Activated CD8-positive, alpha-beta memory T cell treated with anti-CD3 and anti-CD28 coated beads for 1 hour (primary cell): ENCODE measurements at places on chromosomes 6 and 20.

- DNase-seq = no peak
These were observed at the start of gene SSTR4 for GRCh38 chr20:23034721-23035671. SSTR4 (plus strand) TSS chr20:23035312; CDS start chr20:23035484, 172 bp downstream.

DNA sequence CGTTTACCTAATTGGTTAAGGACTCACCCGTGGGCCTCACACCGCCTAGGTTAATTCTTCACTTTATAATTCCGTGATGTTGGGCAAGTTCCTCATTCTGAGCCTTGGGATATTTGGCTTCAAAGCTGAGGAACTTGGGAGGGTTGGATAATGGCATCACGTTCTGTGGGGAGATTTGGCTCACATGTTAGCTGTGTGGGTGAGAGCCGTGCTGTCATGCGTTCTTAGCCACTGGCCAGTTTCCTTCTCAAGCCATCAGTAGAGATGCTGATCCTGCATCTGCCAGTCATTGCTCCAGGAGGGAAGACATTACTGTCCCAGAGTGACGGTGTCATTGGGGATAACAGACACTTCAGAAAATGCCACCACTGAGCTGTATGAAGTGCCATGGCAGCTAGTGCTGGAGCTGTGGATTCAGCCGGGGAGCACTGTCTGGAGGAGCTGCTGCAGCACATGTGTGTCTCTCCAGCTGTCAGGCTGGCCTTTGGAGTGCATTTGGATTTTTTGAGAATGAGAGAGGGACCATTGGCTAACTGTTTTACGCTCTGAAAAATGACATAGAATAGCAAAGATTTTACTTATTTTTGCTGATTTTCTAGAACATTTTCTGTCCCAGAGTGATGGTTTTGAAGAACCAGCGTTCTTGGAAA lies 16.5 kb downstream of the IGF2R start:
- no peak for DNase-seq

GRCh38 chr20:50655311-50655880 lies 35.9 kb downstream of the RIPOR3 start:
- DNase-seq = no peak

- no peak for DNase-seq
These were observed 12.5 kb upstream of the TMEM30A start for GRCh38 chr6:75296811-75297779.

DNA sequence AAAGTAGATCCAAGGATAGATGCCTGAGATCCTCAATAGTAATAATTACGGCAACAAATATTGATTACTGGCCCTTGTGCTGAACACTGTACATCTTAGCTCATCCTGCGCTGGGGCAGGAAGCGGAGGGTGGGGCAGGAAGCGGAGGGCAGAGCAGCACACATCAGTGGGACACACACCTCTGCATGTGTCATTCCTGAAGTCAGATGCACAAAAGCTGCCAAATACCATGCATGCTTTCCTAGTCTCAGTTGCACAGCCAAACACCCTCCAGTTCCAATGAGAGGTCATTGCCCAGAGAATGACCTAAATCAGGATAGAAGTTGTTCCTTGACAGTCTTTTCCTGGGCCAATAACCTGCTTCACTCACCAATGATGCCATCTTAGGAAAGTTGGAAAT lies 74.4 kb upstream of the FOXC1 start:
- DNase-seq = peak; percentile 19

DNA sequence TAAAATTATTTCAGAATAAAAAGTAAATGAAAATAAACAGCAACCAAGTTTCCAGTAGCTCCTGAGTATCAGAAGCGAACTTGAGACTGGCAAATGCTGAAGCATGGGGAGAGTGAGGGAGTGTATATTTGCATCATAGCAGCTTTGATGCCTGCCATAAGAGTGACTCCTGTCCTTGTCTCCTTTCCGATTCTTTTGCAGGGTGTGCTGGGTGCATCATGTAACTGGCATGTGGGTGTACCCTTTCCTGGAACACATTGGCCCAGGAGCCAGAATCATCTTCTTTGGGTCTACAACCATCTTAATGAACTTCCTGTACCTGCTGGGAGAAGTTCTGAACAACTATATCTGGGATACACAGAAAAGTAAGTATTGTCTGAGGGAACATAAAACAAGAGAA lies 117.4 kb downstream of the ADAT2 start:
- no peak for DNase-seq

DNA sequence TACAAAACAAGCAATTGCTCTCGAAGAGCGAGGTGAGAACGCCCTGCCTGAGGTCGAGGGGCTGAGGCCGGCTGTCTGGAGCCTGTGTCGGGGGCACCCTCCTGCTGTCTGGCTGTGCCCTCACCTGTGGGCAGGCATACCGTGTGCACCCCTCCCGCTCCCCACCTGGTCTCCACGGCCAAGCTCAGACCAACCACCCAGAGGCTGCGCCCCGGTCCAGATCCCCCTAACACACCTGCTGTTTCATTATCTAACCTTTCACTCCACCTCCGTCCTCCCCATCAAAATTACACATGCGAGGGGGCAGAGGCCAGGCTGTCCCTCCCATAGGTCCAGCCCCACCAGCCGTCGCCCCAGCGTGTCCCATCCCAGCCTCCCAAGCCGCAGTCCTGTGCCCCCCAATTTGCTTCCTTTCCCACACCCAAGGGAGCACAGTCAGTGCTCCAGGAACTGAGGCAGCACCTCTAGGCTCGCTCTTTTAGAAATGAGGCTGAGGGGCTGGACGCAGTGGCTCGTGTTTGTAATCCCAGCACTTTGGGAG lies 35.2 kb downstream of the NTSR1 start:
- DNase-seq = no peak

DNA sequence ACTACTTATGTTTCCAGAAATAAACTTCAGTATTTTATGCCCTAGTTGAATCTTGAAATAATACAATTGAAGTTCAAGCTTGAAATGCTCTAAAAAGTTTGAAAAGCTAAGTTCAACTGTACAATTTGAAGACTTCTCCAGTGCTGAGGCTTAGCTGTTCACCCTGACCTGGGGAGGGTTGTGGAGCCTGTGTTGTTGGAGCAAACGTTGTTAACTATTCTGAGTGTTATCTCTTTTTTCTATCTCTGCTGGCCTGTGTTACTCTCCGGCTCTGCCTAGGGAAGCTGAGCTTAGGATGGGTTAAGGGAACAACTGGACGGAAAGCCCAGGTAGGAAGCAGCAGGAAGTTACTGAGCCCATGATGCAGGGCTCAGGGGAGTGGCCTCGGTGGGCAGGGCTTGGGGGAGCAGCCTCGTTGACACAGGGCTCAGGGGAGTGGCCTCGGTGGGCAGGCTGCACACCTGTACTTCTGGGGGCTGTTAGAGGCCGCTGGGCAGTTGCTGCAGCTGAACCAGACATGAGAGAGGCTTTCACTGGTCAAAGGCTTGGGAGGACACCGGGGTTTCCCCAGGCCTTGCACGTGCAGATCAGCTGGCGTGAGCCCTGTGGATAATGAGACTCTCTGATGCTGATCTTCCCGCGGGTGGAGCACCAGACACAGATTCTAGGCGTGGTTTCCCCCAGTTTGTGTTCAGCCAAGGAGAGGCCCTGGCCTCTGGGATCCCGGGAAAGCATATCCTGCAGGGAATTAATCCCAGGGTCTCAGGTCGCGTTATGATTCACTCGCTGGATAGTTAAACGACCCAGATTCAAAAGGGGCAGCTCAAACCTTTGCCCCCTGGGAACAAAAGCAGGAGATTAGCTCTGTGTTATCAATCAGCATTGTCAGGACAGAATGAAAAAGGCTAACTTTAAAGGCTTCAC lies 58.9 kb downstream of the ERMARD start:
- no peak for DNase-seq

GRCh38 chr6:45462190-45463134 lies 84.7 kb upstream of the SUPT3H start:
- DNase-seq = no peak

DNA sequence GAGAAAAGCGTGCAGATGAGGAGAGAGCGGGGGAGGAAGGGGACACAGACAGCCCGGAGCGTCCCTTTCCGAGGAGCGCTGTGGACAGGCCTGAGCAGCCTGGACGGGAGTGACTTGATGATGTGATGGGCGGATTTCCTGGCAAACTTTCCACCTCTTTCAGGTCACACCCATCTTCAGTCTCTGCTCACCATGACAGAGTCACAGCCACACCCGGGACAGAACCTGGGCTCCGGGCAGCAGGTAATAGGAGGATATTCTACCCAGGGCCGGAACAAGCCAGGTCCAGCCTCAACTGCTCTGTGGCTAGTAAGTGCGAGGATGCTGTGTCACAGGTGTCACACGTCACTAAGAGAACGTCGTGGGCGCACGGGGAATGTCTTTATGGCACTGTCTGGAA lies 84.3 kb downstream of the THBS2 start:
- no peak for DNase-seq

GRCh38 chr6:18506382-18507017 lies 119.3 kb downstream of the RNF144B start:
- DNase-seq = no peak

- DNase-seq = no peak
These were observed 16.4 kb upstream of the BRPF3 start for GRCh38 chr6:36180126-36180525.

GRCh38 chr6:73985891-73986290 lies 289.9 kb downstream of the CD109 start:
- DNase-seq = no peak

DNA sequence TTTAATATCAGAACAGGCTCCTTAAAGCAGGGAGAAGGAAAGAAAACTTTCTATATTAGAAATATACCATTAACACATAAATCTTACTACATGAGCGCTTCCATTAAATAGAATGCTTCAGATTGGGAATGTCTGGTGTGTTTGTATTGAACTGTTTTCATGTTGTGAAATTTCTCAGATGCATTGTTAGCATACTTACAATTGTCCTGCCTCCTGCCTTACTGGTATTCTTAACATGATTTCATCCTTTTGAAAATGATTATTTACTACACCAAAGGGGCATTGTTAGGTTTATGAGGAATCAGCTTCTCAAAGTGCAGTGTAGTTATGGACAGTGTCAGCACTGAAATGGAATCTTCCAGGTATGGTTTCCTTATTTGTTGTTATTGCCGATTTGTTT lies 145.6 kb downstream of the MTFR2 start:
- no peak for DNase-seq

DNA sequence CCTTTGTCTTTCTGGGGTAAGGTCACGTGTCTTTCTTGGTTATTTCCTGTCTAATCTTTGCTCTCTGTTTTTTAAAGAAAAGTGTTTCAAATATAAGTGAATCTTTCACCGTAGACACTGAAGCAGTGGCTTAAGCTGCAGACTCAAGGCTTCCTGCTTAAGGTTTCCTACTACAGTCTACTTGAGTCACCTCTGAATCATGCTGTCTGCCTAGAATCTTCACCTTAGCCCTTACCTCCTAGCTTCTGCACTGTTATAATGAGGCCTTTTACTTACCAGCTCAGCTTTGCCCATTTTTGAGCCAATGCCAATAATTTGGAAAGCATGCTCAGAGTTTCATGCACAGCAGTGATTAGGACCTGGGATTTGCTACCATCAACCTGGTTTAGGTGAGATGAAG lies 30.6 kb downstream of the ADGRF4 start:
- DNase-seq = no peak

DNA sequence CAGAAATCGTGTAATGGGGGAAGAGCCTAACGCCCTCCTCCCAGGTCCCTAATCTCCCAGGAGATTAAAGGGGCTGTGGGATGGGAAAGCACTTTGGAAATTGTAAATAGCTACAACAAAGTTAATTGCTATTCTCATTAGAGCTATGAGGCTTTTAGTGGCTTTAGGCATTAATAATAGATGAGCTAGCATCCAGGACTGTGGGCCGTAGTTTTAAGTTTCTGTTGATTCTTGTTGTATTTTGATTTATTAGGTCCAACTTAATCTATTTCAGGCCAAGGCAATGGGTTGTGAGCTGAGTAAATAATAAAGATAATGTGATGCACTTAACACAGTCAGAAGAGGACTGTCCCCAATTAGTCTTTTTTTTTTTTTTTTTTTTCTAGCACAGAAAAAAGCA lies 67.7 kb downstream of the ANKRD6 start:
- DNase-seq = no peak

- DNase-seq = no peak
These were observed 58.2 kb upstream of the FOXP4 start for GRCh38 chr6:41487860-41488432.

DNA sequence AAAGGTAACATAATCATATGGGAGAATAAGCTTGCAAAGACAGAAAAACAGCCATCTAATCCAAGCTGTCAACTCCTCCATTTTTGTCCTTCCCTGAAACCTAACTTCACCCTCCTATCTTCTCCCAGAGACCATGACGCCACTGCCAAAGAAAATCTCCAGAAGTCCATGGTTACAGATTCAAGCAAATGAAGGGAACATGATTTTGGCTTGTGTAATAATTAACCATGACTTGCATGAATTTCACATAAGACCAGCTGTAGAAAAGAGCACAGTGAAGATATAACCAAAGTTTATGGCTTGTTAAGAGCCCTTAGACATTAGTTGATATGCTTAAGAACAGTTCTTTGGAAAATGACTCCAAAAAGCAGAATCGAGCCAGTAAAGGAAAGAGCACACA lies 342.1 kb upstream of the NRSN1 start:
- no peak for DNase-seq

DNA sequence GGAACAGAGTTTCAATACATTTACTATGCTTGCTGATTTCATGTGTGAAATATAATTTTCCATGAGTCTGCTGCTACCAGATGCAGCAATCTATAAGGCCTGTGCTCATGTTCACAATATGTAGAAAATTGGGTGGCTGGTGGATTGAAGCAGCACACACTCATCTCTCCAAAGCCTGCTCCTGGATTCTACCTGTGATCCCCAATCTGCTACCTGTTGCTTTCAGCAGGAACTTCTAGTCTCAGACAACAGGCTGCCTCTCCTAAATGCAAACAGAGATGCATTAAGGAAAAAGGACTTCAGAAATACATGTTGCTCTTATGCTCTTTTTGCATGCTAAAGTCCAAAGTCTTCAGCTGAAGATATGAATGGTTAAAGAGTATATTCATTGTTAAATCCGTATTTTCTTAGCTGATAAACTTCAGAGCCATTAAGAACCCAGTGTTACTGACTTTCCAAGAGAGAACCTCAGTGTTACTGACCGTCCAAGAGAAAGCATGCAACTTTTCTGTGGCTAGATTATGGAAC lies 30.9 kb upstream of the MCM9 start:
- DNase-seq = no peak

DNA sequence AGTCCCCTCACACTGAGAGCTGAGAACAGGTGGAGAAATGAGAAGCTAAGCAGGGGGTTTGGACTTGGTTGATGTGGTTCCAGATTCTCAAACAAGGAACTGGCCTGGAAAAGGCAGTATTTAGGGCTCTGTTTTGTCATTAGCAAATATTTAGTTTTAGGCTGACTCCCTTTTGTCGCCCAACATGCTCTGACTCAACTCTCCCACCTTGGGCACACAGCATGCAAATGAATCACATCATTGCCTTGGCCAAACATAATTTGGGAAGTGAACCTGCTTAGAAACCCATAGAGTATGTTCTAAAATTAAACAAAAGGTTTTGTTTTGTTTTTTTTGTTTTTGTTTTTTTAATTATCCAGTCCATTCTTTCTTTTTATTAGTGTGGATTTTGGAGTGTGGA lies 9.5 kb upstream of the UQCC2 start:
- DNase-seq = no peak

GRCh38 chr6:43680308-43681200 lies 7.0 kb downstream of the MRPS18A start:
- no peak for DNase-seq

- DNase-seq = no peak
These were observed 163.1 kb downstream of the IBTK start for GRCh38 chr6:82084324-82084920.

GRCh38 chr6:15473741-15474161 lies 189.1 kb downstream of the DTNBP1 start:
- no peak for DNase-seq
